ENCODE measurements at places on chromosomes 4 and X.

DNA sequence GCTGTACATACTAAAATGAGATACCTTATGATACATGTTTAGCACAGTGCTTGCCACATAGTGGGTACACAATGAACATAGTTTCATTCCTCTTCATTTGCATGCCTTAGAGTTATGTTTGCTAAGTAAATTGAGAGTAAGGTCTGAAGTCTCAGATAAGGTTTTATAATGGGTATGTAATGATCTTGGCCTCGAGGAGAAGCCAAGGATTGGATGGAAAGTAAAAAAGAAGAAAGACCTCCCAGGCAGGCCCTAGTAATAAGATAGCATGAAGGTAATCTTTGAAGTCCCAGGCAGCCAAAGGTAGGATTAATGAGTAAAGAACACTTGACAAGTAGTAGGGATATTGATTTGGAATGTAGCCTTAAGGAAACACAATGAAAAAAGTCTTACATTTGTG, 55.8 kb upstream of the TSPAN7 start:
- DNase-seq = no peak

GRCh38 chr4:26133840-26134239, 187.0 kb upstream of the RBPJ start:
- no peak for DNase-seq

DNA sequence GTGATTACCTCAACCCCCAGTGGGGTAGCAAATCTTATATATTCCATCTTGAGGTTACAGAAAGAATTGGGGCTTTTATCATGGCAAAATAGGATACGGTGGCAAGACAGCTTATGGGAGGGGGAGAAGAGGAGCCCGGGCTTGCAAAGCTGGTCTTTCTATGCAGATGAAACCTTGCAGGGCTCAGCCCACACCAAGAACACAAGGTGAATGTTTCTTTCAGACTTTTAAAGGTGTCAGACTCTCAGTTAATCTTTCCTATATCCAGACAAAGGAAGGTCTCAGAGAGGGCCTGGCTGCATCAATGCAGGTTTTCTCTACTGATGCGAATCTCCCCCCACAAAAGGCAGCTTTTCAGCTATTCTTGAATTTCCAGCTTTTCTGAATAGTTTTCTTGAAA, 59.9 kb upstream of the WDR17 start:
- DNase-seq = no peak

- no peak for DNase-seq
Measured at GRCh38 chrX:120120223-120120622, 4.5 kb upstream of the RHOXF1 start.

GRCh38 chr4:52843351-52843750, 18.8 kb upstream of the RASL11B start:
- no peak for DNase-seq

DNA sequence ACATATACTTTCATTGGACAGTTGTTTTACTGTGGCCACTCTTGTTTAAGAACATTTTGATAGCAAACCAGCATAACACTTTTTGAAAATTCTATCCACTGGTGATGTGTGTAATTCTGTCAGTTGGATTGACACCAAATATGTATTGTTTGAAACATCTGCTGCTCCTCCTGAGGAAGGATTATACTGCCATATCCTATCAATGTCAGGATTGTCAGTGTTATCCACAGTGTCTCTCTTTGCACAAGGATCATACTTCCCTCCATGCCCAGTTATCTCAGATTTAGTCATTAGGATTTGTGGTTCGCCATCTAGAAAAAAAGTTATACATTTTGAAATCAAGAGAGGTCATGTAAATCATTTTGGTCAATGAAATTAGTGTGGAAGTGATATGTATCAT, 1859.6 kb downstream of the C4orf33 start:
- no peak for DNase-seq

- no peak for DNase-seq
Measured at GRCh38 chr4:163161536-163162205, 5.0 kb downstream of the NAF1 start.

DNA sequence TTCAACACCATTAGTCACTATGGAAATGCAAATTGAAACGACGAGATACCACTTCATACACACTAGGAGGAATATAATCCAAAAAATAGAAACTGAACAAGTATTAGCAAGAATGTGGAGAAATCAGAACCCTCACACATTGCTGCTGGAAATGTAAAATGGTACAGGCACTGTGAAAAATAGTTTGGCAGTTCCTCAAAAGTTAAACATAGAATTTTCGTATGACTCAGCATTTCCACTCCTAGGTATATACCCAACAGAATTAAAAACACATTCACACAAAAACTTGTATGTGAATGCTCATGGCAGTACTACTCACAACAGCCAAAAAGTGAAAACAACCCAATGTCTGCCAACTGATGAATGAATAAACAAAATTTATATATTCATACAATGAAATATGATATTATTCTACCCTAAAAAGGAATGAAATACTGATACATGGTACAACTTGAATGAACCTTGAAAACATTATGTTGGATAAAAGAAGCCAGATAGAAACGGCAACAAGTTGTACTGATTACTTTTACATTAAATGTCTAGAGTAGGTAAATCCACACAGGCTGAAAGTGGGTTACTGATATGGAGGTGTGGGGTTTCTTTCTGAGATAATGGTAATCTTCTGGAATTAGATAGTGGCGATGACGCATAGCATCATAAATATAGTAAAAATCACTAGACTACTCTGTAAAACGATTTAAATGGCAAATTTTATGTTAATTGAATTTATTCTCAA, 22.3 kb downstream of the TEC start:
- DNase-seq = no peak
